ENCODE measurements at places on chromosomes 16 and 17. TPM values are rescaled to one million over a fixed set of nuclear protein-coding genes. Genes with fewer than 3 reads are reported as not detected.

SLC2A4 gene
- not detected for total RNA-seq

HBA2 gene
- total RNA-seq = not detected

C17orf100 gene
- total RNA-seq = 1.9 TPM

KRT40 gene
- total RNA-seq = not detected

GRCh38 chr16:64615630-64616280 is 506.1 kb downstream of the CDH11 start:
- no peak for DNase-seq
- no peaks in the 10 kb centered on the region for H3K27me3 ChIP-seq
- H3K4me1 ChIP-seq = no peaks in the 10 kb centered on the region
- no peak overlapping the region for H3K27ac ChIP-seq
- no peaks in the 10 kb centered on the region for H3K36me3 ChIP-seq

GRCh38 chr16:81515281-81515680 is 70.7 kb downstream of the CMIP start:
- peaks cover 5% of the 10 kb centered on the region for H3K36me3 ChIP-seq
- H3K27ac ChIP-seq = no peak overlapping the region

DNA sequence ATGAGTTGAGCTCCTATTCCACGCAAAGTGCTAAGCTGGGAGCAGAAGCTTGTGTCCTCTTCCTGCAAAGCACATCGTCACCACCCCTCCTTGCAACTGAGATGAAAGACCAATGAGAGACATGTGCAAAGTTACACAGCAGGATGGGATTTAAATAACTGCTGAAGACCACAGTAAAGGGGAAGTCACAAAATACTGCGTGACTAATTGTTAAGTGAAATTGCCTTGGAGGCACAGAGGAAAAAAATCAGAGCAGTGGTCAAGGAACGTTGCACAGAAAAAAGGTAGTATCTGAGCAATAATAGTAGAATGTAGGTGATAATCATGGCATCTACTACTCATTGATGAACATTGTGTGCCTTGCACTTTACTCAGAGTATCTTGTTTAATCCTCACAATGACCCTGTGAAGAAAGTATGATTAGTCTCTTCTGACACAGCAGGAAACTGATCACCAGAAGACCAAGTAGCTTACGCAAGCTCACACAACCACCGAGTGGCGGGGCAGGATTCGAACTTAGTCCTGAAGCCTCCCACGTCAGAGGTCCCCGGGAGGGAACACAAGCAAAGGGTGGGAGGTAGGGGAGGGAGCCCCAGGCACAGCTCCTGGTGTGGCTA is 15.4 kb upstream of the MYO18A start:
- no peak for DNase-seq
- no peak overlapping the region for H3K4me3 ChIP-seq
- H3K36me3 ChIP-seq = no peaks in the 10 kb centered on the region
- peaks cover 29% of the 10 kb centered on the region for H3K27me3 ChIP-seq

DNA sequence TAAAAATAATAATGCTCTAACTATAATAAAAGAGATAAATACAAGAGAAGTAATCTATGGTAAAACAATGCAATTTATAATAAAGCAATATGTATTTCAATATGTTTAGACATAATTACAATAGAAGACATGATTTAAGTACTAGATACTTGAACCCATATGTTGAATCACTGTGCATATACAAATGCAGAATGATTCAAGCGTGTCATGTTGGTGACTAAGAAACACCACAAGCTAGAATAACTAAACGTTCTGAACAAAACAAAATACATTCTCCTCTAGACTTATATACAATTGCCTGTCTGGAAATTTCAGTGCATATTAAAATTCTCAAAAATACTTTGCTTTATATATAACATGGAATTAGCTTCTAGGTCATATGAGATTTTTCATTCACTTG is 11.2 kb downstream of the TADA2A start:
- DNase-seq = no peak
- H3K27ac ChIP-seq = no peak overlapping the region
- no peaks in the 10 kb centered on the region for H3K27me3 ChIP-seq
- peaks cover 53% of the 10 kb centered on the region for H3K36me3 ChIP-seq
- no peak overlapping the region for H3K4me3 ChIP-seq

- H3K4me3 ChIP-seq = no peak overlapping the region
- no peaks in the 10 kb centered on the region for H3K27me3 ChIP-seq
- H3K4me1 ChIP-seq = peaks cover 6% of the 10 kb centered on the region
- DNase-seq = no peak
- no peak overlapping the region for H3K27ac ChIP-seq
Observed at GRCh38 chr17:78010759-78011158, 52.3 kb downstream of the TNRC6C start.

DNA sequence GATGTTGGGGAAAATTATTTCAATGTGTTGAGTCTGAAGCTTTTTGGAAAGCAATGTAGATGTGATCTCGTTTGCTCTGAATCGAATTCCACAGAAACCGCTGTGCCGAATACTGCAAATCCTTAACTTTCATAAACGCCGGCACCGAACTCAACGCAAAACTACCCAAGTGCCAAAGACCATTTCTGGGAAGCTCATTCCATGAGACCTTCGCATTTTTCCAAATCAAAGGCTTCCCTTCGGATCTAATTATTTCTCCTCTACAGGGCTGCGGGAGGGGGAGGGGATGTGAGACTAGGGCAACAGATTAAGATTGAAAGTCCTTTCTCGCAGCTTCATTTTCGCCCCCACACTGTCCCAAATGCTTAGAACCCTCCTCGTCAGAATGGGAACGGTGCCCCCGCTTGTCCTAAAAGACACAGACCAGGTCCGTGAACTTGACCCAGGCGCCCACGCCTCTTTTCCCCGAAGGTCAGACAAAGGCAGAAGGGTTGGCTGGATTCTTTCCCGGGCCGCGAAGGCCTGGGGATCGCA is 4.0 kb downstream of the PRAC1 start:
- no peak for DNase-seq
- peaks cover 23% of the 10 kb centered on the region for H3K4me1 ChIP-seq

- no peaks in the 10 kb centered on the region for H3K27me3 ChIP-seq
- H3K4me3 ChIP-seq = no peak overlapping the region
- peaks cover 7% of the 10 kb centered on the region for H3K4me1 ChIP-seq
- H3K27ac ChIP-seq = no peak overlapping the region
- H3K36me3 ChIP-seq = peaks cover 21% of the 10 kb centered on the region
Observed at GRCh38 chr16:79725051-79725450, 124.5 kb upstream of the MAF start.

DNA sequence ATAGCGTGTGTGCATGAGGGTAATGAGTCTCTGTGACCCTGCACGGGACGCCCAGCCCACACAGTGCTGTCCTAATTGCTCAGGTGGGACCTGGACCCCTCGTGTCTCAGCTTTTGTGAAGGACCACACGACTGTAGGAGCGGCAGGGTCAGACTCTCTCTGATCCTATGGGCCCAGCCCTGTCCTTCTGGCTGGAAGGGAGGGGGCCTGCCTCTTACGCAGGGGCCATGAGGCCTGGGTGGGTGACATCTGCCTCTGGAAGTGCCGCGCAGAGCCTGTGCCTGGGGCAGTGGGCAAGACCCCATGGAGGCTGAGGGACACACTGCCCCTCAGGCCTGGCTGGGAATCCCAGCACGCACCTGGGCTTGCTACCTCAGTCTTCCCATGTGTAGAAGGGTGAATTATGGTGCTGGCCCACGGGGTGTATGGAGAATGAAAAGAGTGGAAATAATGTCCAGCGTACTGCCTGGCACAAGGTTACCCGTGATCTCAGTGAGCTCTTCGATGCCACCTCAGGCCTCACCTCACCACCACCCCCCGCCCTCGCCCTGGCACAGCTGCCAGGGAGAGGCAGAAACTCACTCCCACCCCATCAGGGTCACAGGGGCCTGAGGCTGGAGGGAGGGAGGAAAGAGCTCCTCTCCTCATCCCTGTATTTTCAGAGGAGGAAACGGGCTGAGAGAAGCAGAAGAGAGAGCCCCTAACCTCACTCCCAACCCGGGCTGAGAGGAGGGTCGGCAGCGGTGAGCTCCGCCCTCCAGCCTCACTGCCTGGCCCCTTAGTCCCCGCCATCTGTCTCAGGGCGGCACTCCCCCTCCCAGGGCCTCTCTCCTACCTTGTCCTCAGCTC is 27.1 kb upstream of the DBNDD1 start:
- no peak overlapping the region for H3K27ac ChIP-seq
- H3K4me3 ChIP-seq = no peak overlapping the region
- H3K4me1 ChIP-seq = peaks cover 3% of the 10 kb centered on the region
- no peaks in the 10 kb centered on the region for H3K36me3 ChIP-seq
- no peaks in the 10 kb centered on the region for H3K27me3 ChIP-seq

- H3K27me3 ChIP-seq = peaks cover 4% of the 10 kb centered on the region
- no peak overlapping the region for H3K4me3 ChIP-seq
- no peak overlapping the region for H3K27ac ChIP-seq
- H3K4me1 ChIP-seq = peaks cover 1% of the 10 kb centered on the region
- no peak for DNase-seq
- H3K36me3 ChIP-seq = no peaks in the 10 kb centered on the region
Observed at GRCh38 chr17:39114723-39115122, 36.7 kb downstream of the PLXDC1 start.

- H3K4me3 ChIP-seq = no peak overlapping the region
- H3K36me3 ChIP-seq = no peaks in the 10 kb centered on the region
- no peaks in the 10 kb centered on the region for H3K4me1 ChIP-seq
- no peak overlapping the region for H3K27ac ChIP-seq
Observed at GRCh38 chr16:86079255-86079885, 180.4 kb downstream of the IRF8 start.
